ENCODE measurements at places on chromosomes 1 and 21.
A peak's percentile ranks its signal among the peaks of the same experiment; 100 is the strongest.

DNA sequence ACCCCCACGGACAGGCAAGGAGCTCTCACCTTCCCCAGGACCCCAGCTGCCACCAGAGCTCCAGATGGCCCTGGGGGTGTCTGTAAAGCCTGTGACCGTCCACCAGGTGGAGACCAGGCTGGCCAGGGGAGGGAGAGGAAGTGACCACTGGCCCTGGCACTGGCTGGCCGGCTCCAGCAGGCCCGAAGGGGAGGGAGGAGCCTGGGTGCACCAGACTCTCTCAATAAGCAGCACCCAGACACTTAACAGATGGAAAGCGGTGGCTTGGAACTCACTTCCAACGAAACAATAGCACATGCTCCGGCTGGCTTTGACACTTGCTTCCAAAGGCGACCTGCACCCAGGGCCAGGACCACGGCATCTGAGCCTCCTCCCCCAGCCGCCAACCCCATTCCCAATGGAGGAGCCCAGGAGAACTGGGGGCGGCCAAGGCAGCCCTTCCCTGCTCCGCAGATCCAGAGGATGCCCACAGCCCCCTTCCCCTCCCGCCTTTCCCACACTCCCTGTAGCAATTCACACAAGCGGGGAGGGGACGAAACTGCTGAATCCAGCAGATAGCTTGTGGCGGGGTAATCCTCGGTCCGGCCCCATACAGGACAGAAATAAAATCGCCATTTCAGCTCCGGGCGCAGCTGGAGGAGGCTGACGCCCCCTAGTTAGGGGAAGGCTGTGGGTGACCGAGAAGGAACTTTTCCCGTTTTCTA lies 742 bp upstream of the PDE9A start:
- peak; percentile 62 for DNase-seq

DNA sequence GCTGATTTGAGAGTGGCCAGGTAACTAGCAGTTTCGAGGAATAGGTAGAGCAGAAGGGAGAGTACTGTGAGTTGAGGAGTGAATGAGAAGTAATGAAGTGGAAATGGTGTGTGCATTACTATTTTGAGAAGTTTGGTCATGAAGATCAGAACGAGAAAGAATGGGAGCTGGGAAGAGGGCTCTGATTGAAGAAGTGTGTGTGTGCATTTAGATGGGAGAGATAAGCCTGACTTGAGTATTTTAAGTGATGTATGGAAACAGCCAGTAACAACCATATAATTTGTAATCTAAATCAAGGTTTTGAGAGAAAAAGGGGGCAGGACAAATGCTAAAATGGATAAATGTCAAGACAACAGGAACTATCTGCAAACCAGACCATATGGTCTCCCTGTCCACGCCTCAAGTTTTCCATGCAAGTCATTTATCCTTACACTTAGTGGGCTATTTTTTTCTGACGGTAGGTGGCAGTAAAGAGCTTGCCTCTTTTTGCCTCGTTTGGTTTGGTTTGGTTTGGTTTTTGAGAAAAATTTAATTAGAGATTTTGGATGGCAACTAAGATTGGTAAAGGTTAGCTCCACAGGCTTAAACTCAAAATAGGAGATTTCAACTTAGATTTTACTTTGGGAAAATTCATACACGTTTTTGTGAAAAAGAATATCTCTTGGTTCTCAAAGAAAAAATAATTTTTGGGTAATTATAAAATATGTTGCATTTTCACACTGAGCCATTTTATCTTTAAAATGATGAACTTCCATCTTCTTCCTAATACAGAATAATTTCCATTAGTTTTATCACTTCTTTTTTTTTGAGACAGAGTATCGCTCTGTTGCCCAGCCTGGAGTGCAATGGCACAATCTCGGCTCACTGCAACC lies 9.5 kb upstream of the B3GALNT2 start:
- DNase-seq: peak; percentile 93

- DNase-seq: no peak
These were observed 863 bp downstream of the FH start for GRCh38 chr1:241518476-241519307.

DNA sequence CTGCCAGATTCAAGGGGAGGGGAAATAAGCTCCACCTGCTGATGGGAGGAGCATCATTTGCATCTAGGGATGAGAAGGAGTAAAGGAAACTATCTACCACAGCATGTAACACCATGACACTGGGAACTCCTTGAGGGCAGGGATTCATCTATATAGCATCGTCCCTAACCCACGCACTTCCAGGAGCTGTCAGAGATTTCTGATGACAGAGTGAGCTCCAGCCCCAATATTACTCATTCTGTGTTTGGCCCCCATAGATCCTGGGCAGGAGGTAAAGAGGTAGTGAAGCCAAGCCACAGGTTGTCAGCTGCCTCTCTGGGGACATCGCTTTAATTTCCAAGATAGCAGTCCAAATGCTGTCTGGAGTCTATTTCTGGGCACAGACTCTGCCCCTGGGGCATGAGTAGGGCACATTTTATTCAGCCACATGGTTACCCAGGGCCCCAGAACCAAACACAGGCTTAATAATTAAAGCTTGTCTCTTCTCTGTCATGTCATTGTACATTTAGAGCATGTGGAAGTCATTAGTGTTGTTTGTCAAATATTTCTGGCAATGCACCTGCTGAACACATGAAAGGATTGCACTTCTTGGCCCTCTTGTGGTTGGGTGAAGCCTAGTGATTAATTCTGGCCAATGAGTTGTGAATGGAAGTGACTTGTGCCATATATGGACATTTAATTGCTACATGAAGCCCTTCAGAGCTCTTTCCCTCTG lies 105.9 kb upstream of the POU3F1 start:
- peak; percentile 36 for DNase-seq

DNA sequence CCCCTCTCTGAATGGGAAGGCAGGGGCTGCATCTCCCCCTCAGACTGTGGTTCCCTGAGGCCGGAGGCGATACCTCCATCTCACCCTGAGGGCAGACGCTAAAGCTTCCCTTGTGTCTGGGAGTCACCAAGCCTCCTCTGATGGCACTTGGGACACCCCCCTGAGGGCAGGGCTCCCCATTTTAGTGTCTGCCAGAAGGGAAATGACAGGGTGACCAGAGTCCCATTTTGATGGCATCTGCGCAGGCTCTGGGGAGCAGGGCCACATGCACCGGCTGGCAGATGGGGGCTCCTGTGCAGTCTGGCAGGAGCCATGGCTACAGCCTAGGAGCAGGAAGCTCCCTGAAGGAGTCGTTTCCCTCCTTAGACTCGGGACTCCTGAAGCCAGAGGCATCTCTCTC lies 1.7 kb downstream of the S100A2 start:
- DNase-seq: no peak

GRCh38 chr1:165887877-165888551 lies 60.6 kb downstream of the UCK2 start:
- no peak for DNase-seq

GRCh38 chr21:36209626-36210171 lies 53.1 kb downstream of the DOP1B start:
- DNase-seq: peak; percentile 34

DNA sequence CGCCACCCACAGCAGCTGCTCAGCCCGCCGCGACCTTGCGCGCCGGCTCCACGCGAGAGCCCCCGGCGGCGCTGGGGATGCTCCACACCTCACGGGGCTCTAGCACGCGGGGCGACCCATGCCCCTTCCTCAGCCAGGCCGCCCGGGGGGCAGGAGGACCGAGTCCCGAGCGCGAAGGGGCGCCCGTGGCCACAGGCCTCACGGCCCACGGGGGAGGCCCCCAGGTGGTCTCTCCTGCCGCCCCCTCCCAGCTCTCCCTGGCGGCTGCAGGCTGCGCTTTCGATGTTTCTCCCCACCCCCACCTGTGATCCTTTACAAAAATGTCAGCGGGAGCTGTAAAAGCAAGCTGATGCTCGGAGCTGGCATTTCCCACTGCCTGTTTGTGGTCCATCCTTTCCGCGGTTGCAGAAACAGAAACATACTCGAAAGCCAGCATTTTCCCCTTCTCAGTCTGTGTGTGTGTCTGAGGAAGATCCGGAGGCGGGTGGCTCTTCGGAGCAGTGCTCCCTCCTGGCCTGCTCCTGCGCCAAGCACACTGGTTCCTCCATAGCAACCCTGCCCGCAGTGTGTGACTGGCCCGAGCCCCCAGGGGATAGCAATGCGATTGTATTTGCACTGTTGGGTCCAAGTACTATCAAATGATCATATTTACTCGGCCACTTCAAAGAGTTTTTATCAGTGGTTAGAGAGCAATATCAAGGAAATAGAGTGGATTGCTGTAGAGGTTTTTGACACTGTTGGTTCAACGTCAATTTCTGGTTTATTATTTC lies 2.1 kb downstream of the KIF26B start:
- no peak for DNase-seq

DNA sequence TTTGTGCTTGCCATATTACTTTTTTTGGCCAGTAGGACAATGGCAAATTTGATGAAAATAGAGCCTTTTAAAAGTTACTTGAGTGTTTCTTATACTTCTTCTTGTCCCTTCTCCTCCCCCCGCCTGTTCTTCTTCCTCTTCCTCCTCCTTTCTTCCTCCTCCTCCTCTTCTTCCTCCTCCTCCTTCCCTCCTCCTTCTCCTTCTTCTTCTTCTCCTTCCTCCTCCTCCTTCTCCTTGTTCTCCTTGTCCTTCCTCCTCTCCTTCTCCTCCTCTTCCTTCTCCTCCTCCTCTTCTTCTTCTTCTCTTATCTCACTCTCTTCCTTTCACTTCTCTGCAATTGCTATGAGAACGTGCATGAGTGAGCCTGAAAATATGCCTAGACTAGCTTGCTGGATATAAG lies 466.2 kb upstream of the NR5A2 start:
- no peak for DNase-seq

- DNase-seq: peak; percentile 29
These were observed 2.0 kb downstream of the TMEM63A start for GRCh38 chr1:225880222-225880588.

DNA sequence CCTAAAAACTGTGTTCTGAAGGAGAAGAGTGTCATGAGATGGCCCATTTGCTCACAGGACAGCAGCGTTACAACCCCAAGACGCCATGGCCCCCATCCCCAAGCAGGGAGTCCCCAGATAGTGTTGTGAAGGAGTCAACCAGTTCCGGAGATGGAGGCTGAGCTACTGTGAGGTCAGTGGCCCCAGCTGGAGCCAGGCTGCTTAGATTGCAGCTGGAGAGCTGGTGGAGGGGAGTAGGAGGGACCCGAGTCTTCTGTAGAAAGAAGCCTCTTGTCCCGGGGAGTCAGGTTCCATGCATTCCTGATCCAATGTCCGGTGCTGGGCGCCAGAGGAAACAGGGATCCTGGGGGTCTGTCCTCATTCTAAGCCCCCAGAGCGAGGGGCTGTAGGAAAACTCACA lies 93.5 kb upstream of the SIM2 start:
- no peak for DNase-seq

DNA sequence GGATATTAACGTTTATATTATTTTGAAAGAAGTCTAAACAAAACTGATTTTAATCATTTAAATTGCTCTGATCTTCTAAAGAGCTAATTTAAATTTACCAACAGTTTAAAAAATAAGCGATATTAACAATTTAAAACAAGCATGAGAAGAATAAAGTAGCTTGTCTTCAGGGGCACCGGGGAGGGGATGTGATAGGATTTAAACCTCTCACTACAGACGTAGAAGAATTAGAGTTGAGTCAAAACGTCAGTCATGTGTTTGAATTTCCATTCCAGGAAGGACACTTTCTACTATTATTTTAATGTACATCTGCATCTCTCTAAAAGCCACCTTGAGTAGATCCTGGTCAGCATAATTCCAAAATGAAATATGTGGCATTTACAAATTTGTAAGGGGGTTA lies 58.2 kb upstream of the TPTE start:
- DNase-seq: no peak

DNA sequence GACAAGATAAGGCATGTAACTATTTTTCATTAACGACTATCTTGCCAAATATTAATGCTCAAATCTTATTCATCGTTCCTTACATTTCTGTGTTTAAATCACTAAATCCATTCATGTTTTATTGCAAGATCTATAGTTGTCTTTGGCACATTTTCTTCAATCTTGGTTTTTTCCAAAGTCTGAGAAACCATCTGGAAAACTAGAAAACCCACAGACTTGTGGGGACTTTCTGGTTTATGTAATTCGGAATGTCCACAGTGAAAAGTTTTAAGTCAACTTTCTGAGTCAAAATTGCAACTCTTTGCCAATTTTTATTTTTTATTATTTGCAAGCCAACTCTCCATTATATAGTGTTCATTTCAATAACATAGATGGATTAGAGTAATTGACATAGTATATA lies 520.8 kb upstream of the ADAMTS5 start:
- DNase-seq: no peak

DNA sequence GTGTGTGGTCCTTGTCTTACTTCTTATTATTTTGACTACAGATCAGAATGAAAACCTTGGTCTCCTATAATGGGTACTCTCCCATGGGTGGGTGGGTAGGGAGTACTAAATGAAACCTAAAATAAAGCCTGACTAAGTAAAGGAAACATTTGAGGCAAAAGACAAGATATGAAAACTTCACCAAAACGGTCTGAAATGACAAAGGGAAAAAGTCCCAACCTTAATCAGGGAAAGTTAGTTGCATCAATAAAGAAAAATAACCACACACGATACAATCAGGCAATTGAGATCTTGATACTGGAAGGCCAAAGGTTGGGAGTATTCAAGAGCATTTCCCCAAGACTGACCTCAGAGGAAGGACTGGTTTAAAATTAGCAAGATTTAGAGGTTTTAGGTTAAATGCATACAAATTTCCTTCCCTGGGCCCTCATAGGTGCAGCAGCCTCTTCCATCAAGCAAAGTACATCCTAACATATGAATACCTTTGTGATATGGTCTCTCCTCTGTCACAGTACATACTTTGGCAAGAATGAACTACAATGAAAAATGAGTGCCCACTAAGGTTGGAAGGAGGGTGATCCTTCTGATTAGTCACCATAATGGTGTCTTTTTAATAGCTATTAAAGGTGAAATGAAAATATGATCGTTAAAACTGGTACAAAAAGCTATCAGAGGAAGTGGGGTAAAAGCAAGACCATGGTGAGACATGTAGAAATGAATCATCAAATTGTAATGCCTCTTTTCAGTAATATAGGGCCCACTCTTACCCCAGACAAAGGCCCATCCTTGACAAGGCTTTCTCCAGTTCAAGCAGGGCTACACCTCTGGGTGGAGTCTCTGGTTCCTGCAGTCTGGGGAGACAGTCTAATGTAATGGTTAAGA lies 15.3 kb upstream of the TNFSF4 start:
- DNase-seq: no peak

GRCh38 chr1:92043621-92044020 lies 13.8 kb downstream of the EPHX4 start:
- no peak for DNase-seq
